ENCODE measurements at places on chromosomes 1 and 21. TPM values are rescaled to one million over a fixed set of nuclear protein-coding genes. Genes with fewer than 3 reads are reported as not detected.

The S100A2 gene
- 12.9 TPM for total RNA-seq

The FMOD gene
- total RNA-seq = 1.0 TPM

The ACOT7 gene
- total RNA-seq = 132 TPM

The SAMD13 gene
- 0.29 TPM for total RNA-seq

The ACKR1 gene
- total RNA-seq = not detected

The CRYAA gene
- not detected for total RNA-seq

The GJA8 gene
- total RNA-seq = not detected

The LIX1L gene
- 59.6 TPM for total RNA-seq

The SLC9C2 gene
- not detected for total RNA-seq

The OR2M3 gene
- not detected for total RNA-seq

The CHI3L2 gene
- 0.57 TPM for total RNA-seq

Measured in HFFc6 (cell line).